ENCODE measurements at places on chromosomes 2 and 18.

GRCh38 chr2:151007365-151007764 is 254.3 kb downstream of the RBM43 start:
- no peak for DNase-seq

GRCh38 chr2:120764991-120765677 is 29.5 kb downstream of the GLI2 start:
- DNase-seq, result no peak

DNA sequence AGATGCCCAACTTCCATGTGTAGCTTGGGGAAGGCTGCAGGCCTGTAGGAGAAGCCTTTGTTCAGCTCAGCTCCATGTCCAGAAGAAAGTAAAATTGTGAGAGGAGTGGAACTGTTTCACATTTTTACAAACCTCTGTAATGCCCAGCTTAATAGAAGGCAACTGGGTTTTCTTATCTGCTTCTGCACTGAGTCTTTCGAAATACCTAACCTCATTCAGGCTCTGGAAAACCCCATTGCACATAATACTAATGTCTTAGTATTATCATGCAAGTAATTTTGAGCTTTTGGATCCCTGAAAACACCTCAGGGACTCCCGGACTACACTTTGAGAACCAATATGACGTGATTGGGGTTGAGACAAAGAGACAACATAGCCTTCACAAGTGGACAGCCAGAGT is 5.8 kb downstream of the SMIM21 start:
- DNase-seq, result no peak

DNA sequence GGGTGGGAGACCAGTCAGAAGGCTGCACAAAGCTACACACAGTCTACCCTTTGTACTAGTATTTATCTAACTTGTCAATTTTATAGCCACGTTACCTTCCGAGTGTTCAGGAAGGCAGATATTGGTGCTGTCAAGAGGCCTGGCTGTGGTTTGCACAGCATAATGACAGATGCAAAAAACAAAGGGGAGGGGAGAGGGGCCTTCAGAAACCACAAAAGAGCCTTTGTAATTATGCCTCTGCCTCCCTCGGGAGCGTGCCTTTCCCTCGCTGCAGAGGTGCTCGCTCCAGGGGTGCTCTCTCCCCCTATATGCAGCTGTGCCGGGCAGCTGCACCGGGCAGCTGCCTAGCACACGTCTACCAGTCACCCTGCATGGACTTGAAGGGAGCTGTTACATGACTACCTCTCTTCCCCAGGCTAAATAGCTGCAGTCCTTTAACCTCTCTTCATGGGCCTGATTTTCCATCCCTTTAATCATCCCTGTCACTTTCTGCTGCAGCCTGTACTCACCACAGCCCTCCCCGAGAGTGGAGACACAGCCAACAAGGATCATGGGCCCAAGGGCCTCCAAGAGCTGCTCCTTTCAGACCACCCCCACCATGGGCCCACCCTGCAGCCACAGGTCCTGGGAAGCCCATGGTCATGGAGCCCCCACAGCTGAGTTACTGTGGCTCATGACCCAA is 168.4 kb upstream of the PKDCC start:
- DNase-seq, result peak; percentile 23

- DNase-seq, result peak; percentile 75
Measured at GRCh38 chr2:198807131-198807530, 650.6 kb downstream of the SATB2 start.

- DNase-seq, result peak; percentile 67
Measured at GRCh38 chr2:241344925-241345651, 11.0 kb upstream of the FARP2 start.

DNA sequence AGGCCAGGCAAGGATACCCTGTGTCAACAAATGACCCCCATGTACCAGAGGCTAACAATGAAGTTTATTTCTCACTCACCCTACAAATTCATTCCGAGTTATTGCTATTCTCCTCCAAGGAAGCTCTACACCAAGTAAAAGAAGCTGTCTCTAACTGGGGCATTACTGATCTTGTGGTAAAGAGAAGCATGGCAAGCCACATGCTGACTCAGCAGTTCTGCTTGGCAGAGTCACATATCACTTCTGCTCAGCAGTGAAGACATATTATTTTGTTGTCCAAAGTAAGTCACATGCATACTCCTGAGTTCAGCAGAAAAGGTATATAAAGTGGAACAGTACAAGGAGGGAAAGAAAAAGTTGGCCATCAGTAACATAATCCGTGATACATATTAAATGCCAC is 315.8 kb downstream of the GULP1 start:
- peak; percentile 25 for DNase-seq

- peak; percentile 36 for DNase-seq
Measured at GRCh38 chr2:9165625-9166024, 41.0 kb upstream of the ASAP2 start.

DNA sequence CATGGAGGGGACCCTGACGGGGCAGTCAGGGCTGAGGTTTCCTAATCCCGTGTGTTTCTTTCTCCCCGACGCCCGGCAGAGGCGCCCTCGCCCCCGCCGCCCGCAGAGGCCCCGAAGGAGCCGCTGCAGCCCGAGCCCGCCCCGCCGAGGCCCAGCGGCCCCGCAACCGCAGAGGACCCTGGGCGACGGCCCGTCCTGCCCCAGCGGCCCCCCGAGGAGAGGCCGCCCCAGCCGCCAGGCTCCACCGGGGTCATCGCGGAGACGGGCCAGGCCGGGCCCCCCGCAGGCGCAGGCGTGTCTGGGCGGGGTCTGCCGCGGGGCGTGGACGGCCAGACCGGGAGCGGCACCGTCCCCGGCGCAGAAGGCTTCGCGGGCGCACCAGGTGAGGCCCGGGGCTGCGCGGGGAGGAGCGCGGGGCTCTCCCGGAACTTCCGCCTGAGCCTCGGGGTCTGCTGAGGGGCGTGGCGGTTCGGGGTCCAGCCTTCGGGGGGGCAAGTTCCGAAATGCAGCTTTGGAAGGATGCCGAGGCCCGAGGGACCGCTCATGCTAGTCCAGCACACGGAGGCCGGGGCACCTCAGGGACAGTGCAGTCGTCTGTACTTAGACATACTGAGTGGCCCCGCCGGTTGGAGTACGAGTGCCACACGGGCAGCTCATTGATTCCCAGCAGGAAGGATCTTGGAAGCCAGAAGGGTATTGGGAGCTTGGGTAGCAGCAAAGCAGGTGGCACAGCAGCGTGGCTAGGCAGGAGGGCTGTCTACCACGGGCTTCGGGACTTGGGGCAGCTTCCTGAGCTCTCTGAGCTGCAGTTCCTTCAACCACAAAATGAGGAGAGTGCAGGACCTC is 60.1 kb downstream of the EMILIN2 start:
- peak; percentile 34 for DNase-seq

DNA sequence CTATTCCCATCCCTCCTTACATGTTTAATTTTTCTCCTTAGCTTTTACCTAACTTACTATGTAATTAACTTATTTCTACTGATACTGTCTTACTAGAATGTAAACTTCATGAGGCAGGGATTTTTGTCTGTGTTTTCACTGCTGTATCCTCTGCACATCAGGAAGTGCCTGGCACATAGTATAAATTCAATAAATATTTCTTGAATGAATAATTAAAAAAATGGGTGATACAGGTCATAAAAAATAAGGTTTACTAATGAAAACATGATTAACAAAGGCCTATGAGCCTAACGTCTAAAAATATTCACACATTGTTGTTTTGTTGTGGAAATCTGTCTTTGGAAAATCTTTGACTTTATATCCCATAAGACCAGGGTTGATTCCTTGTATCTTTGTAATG is 4.5 kb downstream of the RBKS start:
- peak; percentile 51 for DNase-seq

DNA sequence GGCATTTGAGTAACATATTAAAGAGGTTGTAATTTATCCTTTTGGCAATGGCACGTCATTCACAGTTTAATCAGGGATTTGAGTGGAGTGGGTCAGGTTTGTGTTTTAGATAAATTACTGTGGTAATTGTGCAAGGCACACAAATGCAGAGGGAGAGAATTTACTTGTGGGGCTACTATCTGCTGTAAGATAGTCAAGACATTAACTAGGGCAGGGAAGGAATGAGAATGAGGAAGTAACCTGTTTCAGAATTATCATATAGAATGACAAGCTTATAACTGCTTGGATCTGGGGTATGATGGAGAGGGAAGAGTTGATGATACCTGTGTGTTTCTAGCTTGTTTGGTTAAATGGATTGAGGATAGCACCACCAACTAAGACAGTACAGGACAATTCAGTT is 58.9 kb upstream of the ZSWIM2 start:
- no peak for DNase-seq

DNA sequence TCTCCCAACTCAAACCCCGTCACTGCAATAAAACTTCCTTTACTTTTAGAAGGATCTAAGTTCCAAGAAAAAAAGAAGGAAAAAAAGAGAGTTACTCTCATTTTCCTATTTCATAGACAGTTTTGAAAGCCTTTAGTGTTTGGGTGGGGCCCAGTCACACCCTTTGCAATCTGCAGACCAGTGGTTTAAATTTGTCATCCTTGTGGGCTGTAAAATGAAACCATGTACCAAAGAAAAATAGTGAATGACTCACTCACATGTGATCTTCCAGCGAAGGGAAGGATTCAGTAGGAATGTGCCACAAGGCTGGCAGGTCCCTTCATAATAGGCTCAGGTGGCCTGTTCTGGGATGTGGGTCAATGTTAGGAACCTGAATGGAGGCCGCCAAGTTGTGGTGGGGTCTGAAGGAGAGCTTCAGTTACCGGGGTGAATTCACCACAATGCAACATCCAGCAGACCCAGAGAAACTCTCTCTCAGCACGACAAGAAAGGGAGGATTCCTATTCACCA is 28.3 kb downstream of the ANXA4 start:
- peak; percentile 78 for DNase-seq

- DNase-seq, result peak; percentile 80
Measured at GRCh38 chr2:198441901-198442300, 637.5 kb downstream of the PLCL1 start.

DNA sequence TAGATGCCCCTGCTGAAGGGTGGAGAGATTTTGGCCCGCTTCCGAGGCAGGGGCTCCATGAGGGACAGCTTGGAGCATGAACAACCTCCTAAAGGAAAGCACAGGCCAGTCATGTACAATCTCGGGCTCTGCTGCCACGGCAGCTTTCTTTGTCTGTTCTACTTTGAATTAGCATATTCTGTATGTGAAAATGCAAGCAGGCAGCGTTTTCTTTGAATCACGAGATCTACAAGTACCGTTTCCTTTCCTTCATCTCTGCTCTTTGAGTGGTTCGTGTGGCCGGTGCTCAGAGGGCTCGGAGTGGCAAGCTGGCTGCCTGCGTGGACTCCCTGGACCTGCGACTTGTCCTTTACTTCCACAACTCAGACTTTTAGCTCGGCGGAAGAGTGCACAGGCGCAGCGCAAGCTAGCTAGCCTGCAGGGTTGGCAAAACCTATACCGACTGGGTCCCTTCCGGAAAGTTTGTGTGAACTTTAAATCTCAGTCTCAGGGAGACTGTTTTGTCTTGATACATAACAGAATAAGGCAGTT is 6.9 kb downstream of the TWIST2 start:
- peak; percentile 68 for DNase-seq

GRCh38 chr2:8416849-8417832 is 264.7 kb upstream of the ID2 start:
- peak; percentile 53 for DNase-seq

DNA sequence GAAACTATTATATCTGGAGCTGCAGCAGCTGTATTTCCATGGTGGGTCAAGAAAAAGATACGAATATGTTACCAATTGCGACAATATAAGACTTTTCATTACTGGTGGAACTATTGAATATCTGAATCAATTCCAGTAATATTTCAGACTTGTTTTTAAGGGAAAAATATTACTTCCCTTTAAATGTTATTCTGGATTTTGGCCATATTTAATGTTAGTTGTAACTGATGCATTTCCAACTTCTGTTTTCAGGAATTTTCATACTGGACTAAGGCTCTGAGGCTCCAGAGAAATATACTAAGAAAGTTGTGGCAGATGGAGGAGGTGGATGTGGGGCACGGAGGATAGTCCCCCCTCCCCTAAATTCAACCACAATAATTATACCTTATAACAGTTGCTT is 555.2 kb upstream of the SETBP1 start:
- no peak for DNase-seq

DNA sequence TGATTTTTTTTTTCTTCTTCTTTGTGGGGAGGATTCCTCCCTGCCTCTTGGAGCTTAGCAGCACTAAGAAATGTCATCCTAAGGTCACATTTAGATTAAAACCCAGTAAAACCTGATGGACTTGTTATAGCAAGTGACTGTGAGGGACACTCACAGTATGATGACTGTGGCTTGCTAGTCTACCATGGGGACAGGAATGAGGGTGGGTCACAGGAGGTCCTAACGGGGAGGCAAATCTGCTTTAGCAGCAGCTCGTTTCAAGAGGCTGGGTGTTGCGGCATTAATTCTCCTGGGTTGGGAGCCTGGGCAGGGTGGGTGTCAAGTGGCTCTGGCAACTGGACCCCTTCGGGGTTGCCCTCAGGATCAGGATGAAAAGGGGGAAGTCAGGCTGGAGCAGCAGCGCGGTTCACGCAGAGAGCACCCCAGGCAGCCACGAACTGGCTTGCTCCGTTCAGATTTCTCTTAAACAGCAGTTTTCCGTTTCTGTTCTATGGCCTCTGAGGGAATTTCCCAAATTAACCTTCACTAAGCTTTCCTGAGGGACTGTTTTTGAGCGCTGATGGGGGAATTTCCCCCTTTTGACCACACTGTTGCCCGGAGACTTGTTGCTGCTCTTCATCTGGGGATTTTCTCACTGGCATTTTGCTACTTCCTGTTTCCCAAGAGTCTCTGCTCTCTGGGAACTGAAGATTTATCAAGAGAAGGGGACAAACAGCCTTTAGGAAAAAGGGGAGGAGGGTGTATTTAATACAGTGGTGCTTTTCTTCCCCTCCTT is 59.8 kb upstream of the PELI1 start:
- DNase-seq, result peak; percentile 44

GRCh38 chr2:49225126-49225525 is 70.8 kb upstream of the FSHR start:
- DNase-seq, result peak; percentile 9

DNA sequence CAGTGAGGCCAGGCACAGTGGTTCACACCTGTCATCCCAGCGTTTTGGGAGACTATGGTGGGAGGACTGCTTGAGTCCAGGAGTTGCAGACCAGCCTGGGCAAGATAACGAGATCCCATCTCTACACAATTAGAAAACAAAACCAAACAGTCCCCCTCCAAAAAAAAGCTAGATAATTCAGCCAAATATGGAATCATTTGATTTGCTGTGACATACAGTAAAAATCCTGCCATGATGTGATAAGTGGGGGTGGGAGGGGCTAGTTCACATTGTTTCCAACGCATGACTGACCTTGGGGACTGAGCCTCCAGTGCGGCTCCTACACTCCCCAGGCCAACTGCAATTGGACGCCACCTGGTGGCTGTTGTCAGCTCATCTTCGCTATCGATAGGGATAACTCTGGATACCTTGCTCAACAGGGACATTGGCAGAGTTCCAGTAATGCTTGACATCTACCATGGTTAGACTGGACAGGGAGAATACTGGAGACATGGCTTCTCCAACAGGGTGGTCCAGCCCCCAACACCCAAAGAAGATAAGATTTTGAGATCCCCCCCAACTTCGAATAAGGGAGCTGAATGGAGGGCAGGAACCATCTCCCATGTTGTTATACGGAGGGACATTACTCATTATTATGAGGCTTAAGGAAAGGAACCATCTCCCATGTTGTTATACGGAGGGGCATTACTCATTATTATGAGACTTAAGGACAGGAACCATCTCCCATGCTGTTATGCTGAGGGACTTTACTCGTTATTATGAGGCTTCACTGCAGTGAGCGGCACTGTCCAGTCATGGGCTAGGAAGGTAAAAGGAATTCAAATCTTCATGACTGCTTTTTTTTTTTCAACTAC is 135.9 kb downstream of the TGIF1 start:
- DNase-seq, result peak; percentile 79

Measured in fibroblast of skin of right biceps (primary cell).